ENCODE measurements at places on chromosomes 2 and 18.
A peak's percentile ranks its signal among the peaks of the same experiment; 100 is the strongest.

DNA sequence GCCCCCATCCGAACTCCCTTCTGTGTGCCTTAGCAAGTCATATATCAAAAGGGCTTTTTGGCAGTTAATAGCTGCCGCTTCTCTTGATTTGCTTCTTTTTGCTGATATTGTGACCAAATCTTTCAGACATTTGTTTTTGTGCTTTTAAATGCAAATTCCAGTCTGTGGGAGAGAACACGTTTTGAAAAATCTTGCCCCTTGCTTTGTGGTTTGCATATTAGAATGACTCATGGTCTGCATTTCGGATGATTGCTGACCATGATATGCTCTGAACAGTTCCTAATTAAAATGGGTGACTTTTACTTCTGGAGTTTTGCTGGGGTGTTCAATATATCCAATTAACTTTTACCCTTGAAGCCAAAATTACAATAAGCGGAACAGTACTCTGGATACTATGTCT, 58.2 kb upstream of the ST6GAL2 start:
- no peaks in the 10 kb centered on the region for H3K4me1 ChIP-seq
- no peaks in the 10 kb centered on the region for H3K27me3 ChIP-seq
- no peak overlapping the region for H3K4me3 ChIP-seq
- no peak overlapping the region for H3K27ac ChIP-seq
- H3K36me3 ChIP-seq, result no peaks in the 10 kb centered on the region
- no peak for DNase-seq

DNA sequence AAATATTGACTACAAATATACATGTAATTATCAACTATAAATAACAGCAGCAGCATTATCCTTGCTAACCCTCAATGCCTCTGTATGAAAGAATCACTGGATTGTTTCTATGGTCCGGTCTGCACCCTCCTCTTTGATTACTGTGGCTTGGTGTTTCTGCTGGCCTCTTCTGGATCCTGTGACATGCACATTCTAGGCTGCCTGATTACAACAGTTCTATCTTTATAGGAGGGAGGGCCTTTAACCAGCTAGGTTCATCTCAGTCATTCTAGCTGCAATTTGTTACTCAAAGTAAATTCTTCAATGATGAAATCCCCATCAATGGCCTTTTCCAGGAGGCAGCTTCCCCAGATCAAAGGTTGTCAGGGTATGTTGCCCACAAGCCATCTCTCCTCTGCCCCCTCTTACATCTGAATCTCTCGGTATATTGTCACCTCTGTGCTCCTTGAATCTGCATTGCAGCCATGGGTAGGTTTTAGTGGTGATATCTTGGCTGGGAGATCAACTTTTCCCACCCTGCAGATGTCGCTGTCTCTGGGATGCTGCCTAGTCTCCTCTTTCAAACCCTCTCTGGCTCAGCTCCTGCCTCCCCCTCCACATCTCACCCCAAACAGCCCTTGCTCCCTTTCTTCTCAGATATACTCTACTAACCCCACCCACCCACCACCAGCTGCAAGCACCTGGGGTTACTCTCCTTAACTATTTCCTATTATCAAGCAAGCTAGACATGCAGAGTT, 106.2 kb upstream of the BZW1 start:
- DNase-seq, result no peak
- no peaks in the 10 kb centered on the region for H3K27me3 ChIP-seq
- H3K36me3 ChIP-seq, result no peaks in the 10 kb centered on the region
- peak overlapping the region; percentile 33 for H3K27ac ChIP-seq
- H3K4me3 ChIP-seq, result no peak overlapping the region
- H3K4me1 ChIP-seq, result peaks cover 47% of the 10 kb centered on the region

DNA sequence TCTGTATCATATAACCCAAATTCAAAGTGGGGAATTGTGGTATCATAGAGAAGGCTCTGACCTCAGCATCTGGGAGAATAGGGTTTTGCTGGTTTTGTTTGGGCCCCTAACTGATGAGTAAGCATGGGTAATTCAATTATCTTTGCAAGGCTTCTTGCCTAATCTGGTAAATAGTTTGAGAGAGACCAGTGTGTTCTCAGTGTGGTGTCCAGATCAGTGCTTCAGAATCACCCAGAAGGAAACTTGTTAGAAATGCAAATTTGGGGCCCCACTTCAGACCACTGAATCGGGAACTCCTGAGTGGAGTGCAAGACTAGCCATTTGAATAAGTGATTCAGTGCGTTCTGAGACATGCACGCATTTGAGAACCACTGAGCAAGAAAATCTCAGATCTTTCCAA, 282.7 kb downstream of the EPHA4 start:
- H3K27ac ChIP-seq, result no peak overlapping the region
- H3K4me3 ChIP-seq, result no peak overlapping the region
- peaks cover 1% of the 10 kb centered on the region for H3K27me3 ChIP-seq
- no peaks in the 10 kb centered on the region for H3K4me1 ChIP-seq
- DNase-seq, result no peak

- no peak overlapping the region for H3K27ac ChIP-seq
- no peak overlapping the region for H3K4me3 ChIP-seq
- H3K27me3 ChIP-seq, result no peaks in the 10 kb centered on the region
Observed at GRCh38 chr2:38810488-38810887, 32.5 kb downstream of the GEMIN6 start.

DNA sequence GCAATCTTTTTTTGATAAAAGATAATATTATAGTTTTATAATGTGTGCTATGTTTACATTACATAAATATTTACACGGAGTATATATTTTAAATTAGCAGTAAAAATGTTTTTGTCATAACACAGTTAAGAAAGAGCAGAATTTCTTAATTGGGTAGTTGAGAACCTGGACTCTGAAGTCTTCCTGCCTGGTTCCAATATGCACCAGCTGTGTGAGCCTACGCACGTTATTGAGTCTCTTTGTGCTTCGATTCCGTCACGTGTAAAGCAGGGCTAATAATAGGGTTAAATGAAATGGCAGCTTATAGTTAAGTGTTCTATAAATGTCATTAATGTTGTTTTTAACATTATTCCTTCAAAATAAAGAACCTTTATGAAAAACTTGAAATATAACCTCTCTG, 1.2 kb upstream of the CCDC88A start:
- no peak for DNase-seq
- peaks cover 32% of the 10 kb centered on the region for H3K27me3 ChIP-seq
- H3K4me1 ChIP-seq, result peaks cover 29% of the 10 kb centered on the region
- H3K27ac ChIP-seq, result no peak overlapping the region
- no peaks in the 10 kb centered on the region for H3K36me3 ChIP-seq

GRCh38 chr2:43265421-43265820, 39.0 kb upstream of the ZFP36L2 start:
- no peaks in the 10 kb centered on the region for H3K27me3 ChIP-seq
- no peak overlapping the region for H3K27ac ChIP-seq
- no peak for DNase-seq
- peaks cover 10% of the 10 kb centered on the region for H3K36me3 ChIP-seq

Data from activated T-helper 2 cell treated with anti-CD3 and anti-CD28 coated beads, Interferon-gamma antibody, Interleukin-2, Interleukin-4, amounts not matched to agents 10 μg/mL and 5 μg/mL and 100 μg/mL, durations not matched to agents 14 hours and 24 hours and 36 hours (primary cell).